Upper lobe of right lung (tissue), 1 donor: ENCODE measurements at places on chromosomes 1 and 21. TPM values are rescaled to one million over a fixed set of nuclear protein-coding genes. Genes with fewer than 3 reads are reported as not detected.

NECTIN4 gene
- 5.4 TPM for total RNA-seq

- no peaks in the 10 kb centered on the region for H3K36me3 ChIP-seq
- H3K27ac ChIP-seq = no peak overlapping the region
- no peak overlapping the region for H3K4me3 ChIP-seq
These were observed 14.3 kb upstream of the MUL1 start for GRCh38 chr1:20521960-20522861.

KRTAP19-3 gene
- not detected for total RNA-seq

KIF26B gene
- 3.4 TPM for total RNA-seq

DNA sequence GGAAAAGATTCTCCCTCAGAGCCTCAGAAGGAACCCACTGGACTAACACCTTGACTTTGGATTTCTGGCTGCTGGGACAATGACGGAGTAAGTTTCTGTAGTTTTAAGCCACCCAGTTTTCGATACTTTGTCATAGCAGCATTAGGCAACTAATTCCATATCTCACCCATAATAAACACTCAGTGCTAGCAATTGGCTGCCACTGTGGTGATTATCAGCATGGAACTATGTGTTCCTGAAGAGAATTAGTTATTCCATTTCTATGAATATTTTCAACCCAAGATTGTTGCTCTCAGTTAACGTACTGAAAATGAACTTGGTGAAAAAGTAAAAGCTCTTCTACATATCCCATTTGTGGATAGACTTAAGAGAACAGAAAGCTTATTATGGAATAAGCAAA is 299.3 kb downstream of the DISC1 start:
- H3K27ac ChIP-seq = no peak overlapping the region
- DNase-seq = no peak
- no peaks in the 10 kb centered on the region for H3K4me1 ChIP-seq
- H3K27me3 ChIP-seq = no peaks in the 10 kb centered on the region
- H3K36me3 ChIP-seq = no peaks in the 10 kb centered on the region

DNA sequence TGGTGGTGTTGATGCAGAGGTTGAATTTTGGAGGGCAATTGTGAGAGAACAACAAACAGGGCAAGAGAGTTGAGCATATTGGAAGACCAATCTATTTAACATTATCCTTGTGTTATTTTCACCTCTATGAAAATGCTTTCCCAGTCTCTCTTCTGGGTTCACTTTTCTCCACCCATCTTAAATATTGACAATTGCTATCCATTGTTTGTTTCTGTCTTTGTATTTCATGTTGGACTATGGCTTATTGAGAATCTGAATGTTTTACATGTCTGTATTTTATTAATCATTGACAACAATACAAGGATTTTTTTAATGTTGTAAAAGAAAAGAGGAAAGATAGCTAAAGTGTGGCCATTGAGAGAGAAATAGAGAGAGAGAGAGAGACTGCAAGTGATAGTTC is 1121.5 kb downstream of the BRINP3 start:
- DNase-seq = no peak
- H3K4me1 ChIP-seq = no peaks in the 10 kb centered on the region
- H3K36me3 ChIP-seq = no peaks in the 10 kb centered on the region
- H3K27me3 ChIP-seq = no peaks in the 10 kb centered on the region
- H3K27ac ChIP-seq = no peak overlapping the region

DNA sequence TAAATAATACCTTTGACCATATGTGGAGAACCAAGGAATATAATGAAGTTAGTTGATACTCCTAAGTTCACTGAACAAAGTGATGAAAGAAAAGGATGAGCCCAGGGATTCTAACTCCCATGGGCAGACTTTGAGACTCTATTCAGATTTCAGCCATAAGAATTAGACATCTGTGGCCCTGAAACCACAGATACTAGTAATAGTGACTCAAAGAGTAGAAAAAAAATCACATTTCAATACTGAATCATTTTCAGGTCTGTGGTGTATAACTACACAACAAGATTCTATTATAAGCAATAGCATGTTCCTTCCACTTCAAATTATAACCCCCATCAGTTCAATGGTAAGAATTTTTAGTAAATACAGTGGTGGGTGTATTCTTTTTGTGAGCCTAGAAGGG is 16.4 kb upstream of the F13B start:
- H3K4me1 ChIP-seq = no peaks in the 10 kb centered on the region
- DNase-seq = no peak
- H3K36me3 ChIP-seq = no peaks in the 10 kb centered on the region
- no peaks in the 10 kb centered on the region for H3K27me3 ChIP-seq
- no peak overlapping the region for H3K27ac ChIP-seq
- H3K4me3 ChIP-seq = no peak overlapping the region

DNA sequence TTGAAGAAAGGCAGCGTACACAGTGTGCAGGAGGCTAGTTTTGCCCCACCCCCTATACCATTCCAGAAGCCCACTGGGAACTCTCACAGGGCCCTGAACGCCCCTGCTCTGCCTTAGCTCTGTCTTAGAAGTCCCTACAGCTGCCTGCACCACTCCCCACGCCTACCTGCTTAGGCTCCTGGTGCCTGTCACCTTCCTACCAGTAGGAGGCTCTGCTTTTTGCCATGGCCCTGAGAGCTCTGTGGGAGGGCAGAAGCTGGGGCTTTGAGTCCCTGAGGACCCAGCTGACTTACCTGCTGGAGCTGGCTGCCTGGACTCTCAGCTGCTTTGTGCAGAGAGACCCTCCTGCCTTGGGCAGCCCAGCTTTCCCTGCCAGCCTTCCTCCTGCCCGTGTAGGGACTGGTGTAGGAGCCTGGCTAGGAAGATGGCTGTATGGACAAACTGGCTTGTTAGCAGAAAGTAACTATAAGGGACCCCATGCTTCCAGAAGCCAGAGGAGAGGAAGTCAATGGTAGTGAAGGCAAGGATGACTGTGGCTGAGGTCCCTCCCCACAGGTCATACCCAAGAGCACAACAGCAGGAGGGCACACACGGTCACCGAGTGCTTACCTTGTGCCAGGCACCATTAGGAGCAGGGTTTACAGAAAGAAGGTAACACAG is 9.8 kb upstream of the CELSR2 start:
- H3K27me3 ChIP-seq = no peaks in the 10 kb centered on the region
- peaks cover 13% of the 10 kb centered on the region for H3K4me1 ChIP-seq
- H3K36me3 ChIP-seq = peaks cover 47% of the 10 kb centered on the region
- DNase-seq = peak; percentile 62

GRCh38 chr1:227886993-227887696 is 60.6 kb downstream of the WNT9A start:
- H3K4me3 ChIP-seq = peak overlapping the region; percentile 57
- peak overlapping the region; percentile 78 for H3K27ac ChIP-seq
- DNase-seq = peak; percentile 73
- no peaks in the 10 kb centered on the region for H3K27me3 ChIP-seq
- peaks cover 20% of the 10 kb centered on the region for H3K4me1 ChIP-seq
- no peaks in the 10 kb centered on the region for H3K36me3 ChIP-seq

GRCh38 chr1:161499099-161500039 is 5.9 kb upstream of the FCGR2A start:
- H3K27me3 ChIP-seq = no peaks in the 10 kb centered on the region
- no peak for DNase-seq
